GM23248 (cell line): ENCODE measurements at places on chromosomes 11 and 22. TPM values are rescaled to one million over a fixed set of nuclear protein-coding genes. Genes with fewer than 3 reads are reported as not detected.

DNA sequence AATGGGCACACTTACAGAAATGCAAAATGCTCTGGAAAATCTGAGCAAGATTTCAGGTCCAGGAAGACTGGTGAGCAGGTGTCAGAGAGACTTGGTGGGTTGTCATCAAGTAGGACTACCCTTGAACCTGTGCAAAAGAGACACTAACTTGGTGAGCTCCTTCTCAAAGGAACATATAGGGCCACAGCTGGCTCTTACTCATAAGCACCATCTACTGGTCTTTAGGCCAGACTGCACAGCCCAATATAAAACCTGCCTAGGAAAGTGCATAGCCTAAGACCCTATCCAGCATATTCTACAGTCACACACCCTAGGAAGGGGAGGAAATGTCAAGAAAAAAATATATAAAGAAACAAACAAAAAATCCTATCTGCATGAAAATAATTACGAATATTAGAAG lies 18.2 kb upstream of the OR10W1 start:
- DNase-seq: peak; percentile 77

DNA sequence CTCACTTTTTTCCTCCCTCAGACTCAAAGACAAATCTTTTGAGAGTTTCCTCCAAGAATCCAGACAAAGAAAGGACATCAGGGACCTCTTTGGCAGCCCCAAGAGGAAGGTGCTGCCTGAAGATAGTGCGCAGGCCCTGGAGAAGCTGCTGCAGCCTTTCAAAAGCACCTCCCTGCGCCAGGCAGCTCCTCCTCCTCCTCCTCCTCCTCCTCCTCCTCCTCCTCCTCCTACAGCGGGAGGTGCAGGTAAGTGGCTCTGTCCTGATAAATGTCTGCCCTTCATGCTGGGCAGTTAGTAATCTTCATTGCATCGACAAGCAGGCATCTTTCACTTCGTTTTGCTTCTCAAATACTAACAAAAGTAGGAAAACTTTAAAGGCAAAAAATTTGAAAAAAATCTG lies 82.8 kb upstream of the PARVA start:
- DNase-seq: no peak

GRCh38 chr11:40227730-40228129 lies 1231.7 kb downstream of the LRRC4C start:
- DNase-seq: no peak

- DNase-seq: no peak
Observed at GRCh38 chr11:39724404-39724803, 1735.0 kb downstream of the LRRC4C start.

GRCh38 chr11:28168718-28169117 lies 60.5 kb downstream of the METTL15 start:
- DNase-seq: no peak

GRCh38 chr11:74783241-74783871 lies 34.7 kb downstream of the RNF169 start:
- peak; percentile 79 for DNase-seq

GRCh38 chr11:56558574-56558973 lies 15.5 kb upstream of the OR5M11 start:
- no peak for DNase-seq

DNA sequence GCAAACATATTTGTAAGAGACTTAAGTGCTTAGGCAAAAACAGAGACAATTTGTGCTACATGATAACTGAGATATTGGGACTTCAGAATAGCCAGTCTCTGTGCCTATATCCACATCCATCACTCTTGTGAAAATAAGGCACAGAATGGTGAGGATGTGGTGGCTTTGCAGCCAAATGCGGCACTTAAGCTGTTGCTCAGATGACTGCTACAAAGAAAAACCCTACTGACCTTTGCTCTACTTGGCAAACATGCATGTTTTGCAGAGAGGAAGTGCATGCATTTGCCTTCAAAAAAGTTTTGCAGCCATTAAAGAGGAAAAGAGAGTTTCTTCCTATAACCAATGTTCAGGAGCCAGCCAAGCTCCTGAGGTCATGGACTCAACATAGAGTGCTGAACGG lies 675.0 kb upstream of the KIRREL3 start:
- DNase-seq: no peak

DNA sequence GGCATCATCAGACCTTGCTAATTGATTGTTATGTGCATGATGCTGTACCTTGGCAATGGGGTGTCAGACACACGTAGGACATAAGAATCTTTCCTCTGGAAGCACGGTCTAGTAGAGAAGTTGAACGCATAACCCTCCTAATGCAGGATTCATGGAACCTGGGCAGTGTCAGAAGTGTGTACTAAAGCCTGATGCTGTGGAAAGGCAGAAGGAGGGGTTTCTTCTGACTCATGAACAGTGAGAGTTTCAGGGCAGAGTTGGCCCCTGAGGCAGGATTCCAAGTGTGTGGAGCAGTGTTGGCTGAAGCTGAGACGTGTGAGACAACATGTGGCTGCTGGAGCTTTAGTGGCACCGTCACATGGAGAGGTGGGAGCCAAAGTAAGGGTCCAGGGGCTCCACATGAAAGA lies 3.5 kb downstream of the PANX1 start:
- DNase-seq: peak; percentile 94

- peak; percentile 21 for DNase-seq
Observed at GRCh38 chr22:31103899-31104694, 3.3 kb downstream of the SELENOM start.

DNA sequence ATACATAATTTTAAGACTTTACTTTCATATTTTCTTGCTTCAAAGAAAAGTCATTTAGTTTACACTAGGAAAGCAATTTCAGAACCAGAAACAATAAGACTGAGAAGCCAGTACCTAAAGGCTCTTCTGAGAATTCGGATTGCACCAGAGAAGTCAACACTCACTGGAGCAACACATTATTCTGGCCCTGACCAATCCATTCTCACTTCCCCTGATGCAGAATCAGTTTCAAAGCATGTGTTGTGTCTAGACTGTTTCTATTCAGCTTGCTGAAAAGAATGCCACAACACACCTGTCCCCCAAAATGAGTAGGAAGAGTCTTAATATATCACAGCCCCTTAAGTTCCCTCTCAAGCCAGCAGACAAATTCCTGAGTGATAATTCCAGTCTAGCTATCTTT lies 1074.3 kb upstream of the TENM4 start:
- DNase-seq: no peak

DNA sequence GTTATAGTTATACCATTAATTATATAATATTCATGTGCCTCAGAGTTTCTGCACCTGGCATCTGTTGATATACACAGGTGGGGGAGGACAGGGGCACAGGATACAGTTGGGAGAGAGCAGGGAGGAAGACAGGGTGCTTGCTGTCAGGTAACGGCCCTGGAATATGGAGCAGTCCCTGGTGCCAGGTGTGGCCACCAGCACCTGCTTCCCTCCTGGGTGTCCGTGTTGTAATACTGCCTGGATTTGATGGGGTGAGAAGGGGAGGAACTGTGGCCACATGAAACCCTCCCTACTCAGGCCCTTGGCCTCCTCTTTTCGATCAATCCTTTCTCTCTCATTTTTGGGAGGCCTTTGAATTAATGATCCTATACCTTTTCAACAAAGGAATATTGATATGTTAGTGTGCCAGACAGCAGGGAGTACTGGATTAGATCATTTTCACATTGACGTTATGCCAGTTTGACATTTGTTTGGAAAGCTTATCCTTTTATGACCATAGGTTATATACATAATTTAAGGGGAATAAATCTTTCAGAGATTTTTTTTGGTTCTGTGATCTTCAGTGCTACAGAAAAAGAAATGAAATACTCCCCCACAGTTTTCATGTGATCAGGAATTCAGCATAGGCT lies 88.6 kb downstream of the TEAD1 start:
- no peak for DNase-seq

DNA sequence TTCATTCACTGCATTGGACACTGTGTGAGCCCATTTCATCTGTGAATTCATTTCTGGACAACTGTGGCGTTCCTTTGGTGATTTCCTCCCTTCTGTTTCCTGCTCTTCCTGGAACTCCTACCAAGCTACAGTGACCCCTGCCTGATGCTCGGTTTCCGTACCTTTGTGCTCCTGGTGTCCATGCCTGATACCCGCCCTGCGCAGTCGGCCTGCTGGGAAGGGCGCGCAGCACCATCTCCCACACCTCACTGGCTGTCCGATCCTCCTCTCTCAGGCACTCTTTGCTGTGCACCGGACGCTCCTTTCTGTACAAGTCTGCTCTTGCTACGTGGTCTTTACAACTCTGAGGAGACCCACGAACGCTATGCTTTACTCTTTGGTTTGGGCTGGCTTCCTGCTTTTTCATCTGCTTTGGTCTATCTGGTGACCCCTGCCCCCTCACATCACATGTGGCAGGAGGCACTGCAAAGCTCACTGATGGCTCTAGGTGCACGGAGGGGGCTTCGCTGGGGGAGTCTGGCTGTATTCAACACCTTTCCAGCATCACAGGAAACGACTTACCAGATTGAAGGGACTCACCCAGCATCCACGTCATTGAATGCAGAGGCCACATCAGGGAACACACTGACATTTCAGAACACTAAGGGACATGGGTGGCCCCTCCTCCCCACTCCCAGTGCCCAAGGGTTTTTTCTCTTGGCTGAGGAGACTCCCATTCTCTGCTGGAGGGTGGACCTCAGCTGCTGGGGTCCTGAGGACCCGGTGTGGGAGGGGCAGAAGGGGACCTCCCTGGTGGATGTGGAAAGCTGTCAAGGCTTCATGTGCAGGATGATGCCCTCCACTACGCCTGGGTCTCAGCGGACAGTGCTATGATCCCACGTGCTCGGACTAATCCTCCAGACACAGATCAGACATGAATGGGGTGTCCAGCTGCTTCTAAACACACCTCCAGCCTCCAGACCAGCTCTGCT lies 27.0 kb upstream of the MOB2 start:
- DNase-seq: no peak

DNA sequence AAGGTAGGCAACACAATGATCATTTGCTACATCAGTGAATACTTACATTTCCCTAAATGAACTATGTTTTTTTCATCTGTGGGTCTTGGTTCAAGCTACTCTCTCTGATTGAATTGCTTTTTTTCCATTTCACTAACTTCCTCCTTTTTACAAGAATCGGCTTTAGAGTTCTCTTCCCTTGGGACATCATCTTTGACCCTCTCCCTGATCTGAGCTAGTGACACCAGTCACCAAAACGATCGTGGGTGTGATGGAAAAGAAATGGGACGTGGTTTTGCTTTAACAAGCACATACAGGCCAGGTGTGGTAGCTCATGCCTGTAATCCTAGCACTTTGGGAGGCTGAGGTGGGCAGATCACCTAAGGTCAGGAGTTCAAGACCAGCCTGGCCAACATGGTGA lies 129.9 kb downstream of the WT1 start:
- DNase-seq: no peak

GRCh38 chr11:88434333-88434976 lies 96.9 kb upstream of the CTSC start:
- no peak for DNase-seq

GRCh38 chr11:33874433-33874832 lies 17.4 kb downstream of the LMO2 start:
- no peak for DNase-seq

DNA sequence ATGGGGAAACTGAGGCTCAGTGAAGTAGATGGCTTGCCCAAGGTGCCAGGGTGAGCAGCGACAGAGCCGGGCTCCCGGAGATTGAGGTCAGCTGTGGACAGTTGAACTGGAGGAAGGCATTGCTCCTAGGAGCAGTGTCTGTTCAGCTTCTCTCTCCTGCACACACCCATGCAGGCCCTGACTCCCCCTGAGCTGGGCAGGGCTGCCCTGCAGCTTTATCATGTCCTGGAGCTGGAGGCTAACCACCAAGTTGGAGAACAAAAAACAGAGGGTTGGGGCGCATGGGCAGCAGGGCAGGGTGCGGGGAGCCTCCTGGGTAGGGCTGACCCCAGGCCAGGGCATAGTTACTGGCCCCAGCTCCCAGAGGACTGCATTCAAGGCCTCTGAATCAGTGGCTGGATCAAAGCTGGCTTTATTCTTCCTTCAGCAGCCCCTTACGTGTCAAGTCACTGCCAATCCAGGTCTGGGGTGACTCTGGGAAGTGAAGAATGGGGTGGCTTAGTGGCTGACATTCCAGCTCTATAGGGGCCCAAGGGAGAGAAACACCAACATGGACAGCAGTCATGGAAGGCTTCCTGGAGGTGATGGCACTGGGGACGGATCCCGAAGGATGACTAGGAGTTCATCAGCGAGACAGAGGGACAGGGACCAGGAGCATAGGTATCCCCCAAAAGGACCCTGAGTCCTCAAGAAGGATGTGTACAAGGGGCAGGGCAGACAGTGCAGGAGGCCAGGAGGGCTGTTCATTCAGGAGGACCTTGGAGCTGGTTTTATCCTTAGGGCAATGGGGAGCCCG lies 83.8 kb downstream of the CACNA1I start:
- DNase-seq: no peak

DNA sequence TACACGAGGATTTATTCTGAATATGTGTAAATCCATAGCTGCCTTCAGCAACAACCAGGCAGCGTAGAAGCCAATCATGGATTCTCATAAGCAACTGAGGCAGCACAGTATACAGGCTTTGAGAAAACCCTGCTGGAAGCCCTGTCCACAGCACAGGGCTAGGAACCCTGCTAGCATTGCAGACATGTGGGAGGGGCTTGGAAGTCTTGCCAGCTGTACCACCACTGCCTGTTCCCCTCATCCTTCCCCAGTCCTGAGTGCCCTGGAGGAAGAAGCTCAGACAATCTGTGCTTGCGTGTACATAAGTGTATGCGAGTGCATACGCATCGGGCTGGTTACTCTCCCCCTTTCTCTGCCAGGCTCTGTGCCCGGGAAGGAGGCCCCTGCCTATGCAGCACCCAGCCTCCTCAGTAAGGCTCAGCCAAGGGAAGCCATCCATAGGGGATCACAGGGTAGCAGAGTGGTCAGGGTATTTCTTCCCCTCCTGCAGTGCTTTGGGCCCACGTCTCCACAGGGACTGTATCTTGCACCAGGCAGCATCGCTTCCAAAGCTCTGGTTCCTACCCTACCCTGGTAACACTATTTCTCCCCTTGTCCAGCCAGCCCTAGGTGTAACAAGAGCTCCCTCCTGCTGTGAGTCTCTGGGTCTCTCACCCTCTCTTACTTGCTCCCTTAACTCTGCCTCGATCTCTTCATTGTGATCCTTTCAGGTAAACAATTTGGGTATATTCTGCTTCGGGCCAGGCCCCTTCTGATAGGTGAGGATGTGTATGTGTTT lies 90.5 kb downstream of the GALNT18 start:
- DNase-seq: no peak

DNA sequence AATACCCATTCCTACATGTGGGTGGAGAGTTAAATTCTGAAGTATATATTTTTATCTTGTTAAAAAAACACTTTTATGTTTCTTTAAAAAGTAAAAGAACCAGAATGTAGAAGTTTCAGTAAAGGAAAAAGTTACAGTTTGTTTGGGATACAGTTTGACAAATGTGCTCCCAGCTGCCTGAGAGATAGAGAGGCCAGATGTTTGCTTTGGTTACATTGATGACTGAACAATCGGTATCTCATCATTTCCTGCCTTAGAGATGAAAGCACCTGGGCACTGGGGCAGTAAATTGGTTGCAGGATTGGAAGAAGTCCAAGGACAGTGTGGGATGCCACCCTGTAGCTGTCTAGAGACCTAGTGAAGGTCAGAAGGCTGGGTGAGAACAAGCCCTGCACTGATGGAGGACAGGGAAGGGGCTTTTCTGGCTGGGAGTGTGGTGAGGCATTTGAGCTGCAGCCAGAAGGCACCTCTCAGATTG lies 16.6 kb downstream of the MED15 start:
- no peak for DNase-seq

GRCh38 chr11:108551651-108552462 lies 41.7 kb downstream of the EXPH5 start:
- peak; percentile 39 for DNase-seq

The JRKL gene
- 11.2 and 11.7 TPM in 2 replicates for polyA plus RNA-seq

The TBX10 gene
- not detected in 2 replicates for polyA plus RNA-seq

The PANX3 gene
- polyA plus RNA-seq: not detected in 2 replicates

The KRTAP5-7 gene
- polyA plus RNA-seq: not detected in 2 replicates

The GPR83 gene
- polyA plus RNA-seq: 0.04 TPM in 1 of 2 replicates, not detected in the other

The OR51E1 gene
- not detected in 2 replicates for polyA plus RNA-seq

The RIC3 gene
- polyA plus RNA-seq: 0.06 and 0.11 TPM in 2 replicates

The C11orf65 gene
- polyA plus RNA-seq: 0.58 and 1.1 TPM in 2 replicates

The SCUBE1 gene
- polyA plus RNA-seq: not detected in 2 replicates
